ENCODE measurements at places on chromosomes 11 and 22.

- no peak for DNase-seq
Measured at GRCh38 chr11:19924311-19924710, 211.7 kb downstream of the NAV2 start.

DNA sequence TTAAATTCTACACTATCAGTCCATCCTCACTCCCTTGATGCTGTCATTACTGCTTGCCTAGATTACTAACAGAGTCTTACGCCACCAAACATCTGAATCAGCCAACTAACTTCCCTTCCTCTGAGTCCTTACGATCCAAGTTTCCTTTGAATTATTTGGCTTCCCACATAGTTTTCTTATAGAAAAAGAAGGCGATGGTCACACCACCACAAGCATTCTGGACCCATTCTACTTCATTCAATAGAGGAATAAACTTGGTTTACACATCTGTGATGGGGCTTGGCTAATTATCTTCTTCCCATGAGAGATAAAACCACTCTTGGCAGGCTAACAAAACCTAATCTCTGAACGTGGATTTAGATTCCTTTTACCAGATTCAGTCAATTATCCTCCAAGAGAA lies 35.0 kb downstream of the INTS4 start:
- no peak for DNase-seq

DNA sequence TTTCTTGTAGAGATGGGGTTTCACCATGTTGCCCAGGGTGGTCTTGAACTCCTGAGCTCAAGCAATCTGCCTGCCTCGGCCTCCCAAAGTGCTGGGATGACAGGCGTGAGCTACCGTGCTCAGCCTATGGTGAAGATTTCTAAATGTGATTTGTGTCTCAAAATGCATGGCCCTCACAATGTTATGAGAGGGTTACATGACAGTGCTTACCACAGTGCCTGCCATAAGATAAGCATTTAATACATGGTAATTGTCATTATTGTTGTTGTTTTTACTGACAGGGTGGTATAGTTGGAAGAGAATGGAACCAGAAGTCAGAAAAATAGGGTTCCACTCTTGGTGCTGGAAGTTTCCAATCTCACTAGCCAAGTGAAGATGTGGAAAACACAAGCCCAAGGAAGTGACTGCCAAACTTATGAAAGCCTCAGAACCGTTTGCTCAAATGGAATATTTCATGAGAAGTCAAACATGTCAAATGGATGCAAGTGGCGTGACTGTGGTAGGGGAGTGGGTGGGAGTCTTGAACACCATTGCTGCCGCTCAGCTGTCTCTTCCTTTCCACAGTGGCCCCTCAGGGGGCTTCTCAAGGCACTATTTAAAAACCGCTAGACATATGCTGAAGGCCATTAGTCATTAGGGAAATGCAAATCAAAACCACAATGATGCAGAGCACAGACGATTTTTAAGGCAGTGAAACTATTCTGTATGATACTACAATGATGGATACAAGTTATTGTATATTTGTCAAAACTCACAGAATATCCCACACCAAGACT lies 29.1 kb upstream of the LMO2 start:
- DNase-seq, result no peak

GRCh38 chr22:37153901-37154300 lies 4.2 kb upstream of the IL2RB start:
- no peak for DNase-seq

DNA sequence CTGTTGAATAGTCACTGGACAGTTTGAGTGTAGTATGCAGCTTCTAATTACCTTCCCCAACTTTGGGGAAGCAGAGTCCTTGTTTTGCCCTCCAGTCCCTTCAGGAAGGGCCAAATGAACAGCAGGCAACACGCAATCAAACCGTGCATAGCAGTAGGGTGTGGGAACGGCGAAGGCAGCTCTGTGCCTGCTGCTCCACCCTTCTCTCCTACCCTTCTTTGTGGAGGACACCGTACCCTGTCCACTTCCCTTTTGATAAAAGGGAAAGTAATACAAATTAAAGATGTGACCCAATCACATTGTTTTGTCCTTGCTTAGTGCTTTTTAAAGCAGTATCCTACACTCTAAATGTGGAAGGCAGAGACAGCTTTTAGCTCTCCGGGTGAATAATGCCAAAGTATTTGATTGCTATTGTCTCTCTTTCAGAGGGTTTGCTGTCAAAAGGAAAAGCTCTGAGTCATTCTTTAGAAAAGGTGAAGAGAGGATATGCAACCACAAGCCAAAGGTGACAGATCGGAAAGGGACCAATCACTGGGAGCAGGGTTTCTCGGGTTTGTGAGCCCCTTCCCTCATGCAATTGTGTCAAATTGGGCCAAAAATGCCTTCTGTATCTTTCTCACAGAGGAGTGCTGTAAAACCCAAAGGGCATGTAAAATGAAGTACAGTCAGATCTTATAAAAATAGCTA lies 407.3 kb upstream of the CCDC90B start:
- DNase-seq, result no peak

DNA sequence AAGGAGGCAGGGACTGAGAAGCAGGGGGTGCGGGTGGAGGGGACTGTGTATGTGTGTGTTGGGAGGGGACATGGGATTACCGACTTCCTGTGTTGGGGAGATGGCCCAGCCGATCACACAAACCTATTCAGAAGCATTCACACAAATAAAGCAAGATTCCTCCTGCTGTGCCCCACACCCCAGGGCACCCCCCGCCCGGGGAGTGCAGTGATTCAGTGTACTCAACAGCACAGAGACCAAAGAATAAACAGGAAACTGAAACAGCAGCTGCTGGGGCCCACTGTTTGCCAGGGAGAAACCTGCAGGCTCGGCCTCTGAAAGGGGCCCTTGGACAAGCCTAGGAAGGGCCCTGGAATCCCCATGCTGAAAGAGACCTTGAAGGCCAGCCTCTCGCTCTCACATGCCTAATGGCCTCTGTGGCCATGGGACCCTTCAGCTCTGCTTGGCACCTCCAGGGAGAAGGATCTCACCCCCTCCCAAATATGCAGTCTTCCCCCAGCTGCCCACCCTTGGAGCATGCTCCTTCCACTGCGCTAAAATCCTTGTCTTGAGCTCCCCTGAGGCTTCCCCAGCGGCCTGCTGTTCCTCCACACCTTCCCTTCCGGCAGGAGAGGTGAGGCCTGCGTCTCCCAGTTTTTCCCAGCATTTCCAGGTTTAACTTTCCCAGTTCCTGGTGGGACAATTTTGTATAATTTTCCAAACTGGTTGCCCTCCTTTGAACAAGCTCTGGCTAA lies 72.9 kb downstream of the CSNK2A3 start:
- no peak for DNase-seq

DNA sequence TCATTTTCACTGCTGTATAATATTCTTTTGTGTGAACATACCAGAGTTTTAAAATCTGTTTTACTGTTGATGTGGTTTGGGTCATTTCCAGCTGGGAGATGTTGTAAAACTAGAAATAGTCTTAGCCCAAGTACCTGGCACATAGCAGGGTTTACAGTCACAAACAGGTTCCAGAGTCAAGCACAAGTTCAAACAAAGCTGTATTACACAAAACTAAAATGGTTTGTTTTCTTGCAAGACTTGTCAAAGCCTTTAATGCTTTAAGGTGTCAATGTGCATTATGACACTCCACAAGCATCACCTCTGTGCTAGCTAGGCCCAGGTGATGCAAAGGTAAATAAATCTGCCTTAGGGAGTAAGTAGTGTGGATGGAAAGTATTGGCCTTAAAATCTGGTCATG lies 379.1 kb downstream of the MN1 start:
- DNase-seq, result no peak

DNA sequence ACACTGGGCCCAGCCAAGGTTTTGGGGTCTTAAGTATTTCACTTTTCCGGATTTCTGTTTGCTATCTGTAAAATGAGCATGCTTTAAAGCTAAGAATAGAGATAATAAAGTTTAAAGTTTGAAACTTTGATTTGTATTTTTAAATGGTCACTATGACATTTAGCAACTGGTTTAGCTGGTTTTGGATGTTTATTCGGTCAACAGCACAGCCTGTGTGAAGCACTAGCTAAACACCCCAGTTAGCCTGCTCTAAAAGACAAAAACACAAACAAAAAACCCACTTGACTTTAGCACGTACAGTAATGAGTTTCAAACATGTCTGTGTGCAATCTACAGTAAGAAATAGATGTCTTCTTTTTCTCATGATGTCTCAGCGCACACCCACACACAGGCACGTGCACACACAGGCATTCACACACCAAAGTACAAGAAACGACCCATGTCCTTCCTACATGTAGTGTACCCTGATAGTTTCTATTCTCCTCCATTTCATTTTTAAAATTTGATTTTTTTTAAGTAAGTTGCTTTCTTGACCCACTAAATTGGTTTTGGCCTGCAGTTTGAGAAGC lies 29.4 kb downstream of the SLC1A2 start:
- DNase-seq, result no peak

- DNase-seq, result no peak
Measured at GRCh38 chr11:66076561-66076960, 6.5 kb downstream of the PACS1 start.
